ENCODE measurements at places on chromosomes 2 and 18. TPM values are rescaled to one million over a fixed set of nuclear protein-coding genes. Genes with fewer than 3 reads are reported as not detected.

Gene GREB1L
- total RNA-seq: 0.20 TPM

Gene LGALSL
- 34.8 TPM for total RNA-seq

Gene FBXO15
- total RNA-seq: not detected

Gene MC2R
- not detected for total RNA-seq

Gene UGT1A8
- 16.8 TPM for total RNA-seq
